ENCODE measurements at places on chromosomes 7 and 10. TPM values are rescaled to one million over a fixed set of nuclear protein-coding genes. Genes with fewer than 3 reads are reported as not detected.

The GHITM gene
- total RNA-seq = 203 TPM

The KIAA1549 gene
- 8.2 TPM for total RNA-seq

The ELOVL3 gene
- total RNA-seq = 0.19 TPM

The RBP3 gene
- total RNA-seq = not detected

The C7orf57 gene
- 0.24 TPM for total RNA-seq

The CPVL gene
- 0.14 TPM for total RNA-seq

The HYAL4 gene
- total RNA-seq = not detected

The PRPS1L1 gene
- not detected for total RNA-seq

The SLC39A12 gene
- total RNA-seq = not detected

The TOMM7 gene
- 428 TPM for total RNA-seq

The FOXP2 gene
- total RNA-seq = not detected

The THSD7A gene
- 1.3 TPM for total RNA-seq

The CDCA7L gene
- total RNA-seq = 16.0 TPM

The DNAJC12 gene
- total RNA-seq = 65.1 TPM

The FAM24B gene
- total RNA-seq = 12.9 TPM

The PDE1C gene
- total RNA-seq = 3.7 TPM

The ADGRA1 gene
- total RNA-seq = not detected

The GPC2 gene
- 1.1 TPM for total RNA-seq

The HERC4 gene
- 48.1 TPM for total RNA-seq

The HOXA6 gene
- 2.1 TPM for total RNA-seq

The MOGAT3 gene
- total RNA-seq = not detected

The SHTN1 gene
- total RNA-seq = 26.1 TPM

The TEX47 gene
- not detected for total RNA-seq

The TACC2 gene
- total RNA-seq = 92.5 TPM

The CPED1 gene
- not detected for total RNA-seq

The GNGT1 gene
- not detected for total RNA-seq

The OPN4 gene
- not detected for total RNA-seq

The ASB10 gene
- not detected for total RNA-seq

The VAX1 gene
- total RNA-seq = 1.7 TPM

The FAM237B gene
- not detected for total RNA-seq

The SYNPO2L gene
- total RNA-seq = not detected

The FAM25C gene
- total RNA-seq = not detected

The ITPRID1 gene
- not detected for total RNA-seq

The SUN3 gene
- not detected for total RNA-seq

The FKBP6 gene
- total RNA-seq = not detected

The LIMK1 gene
- 37.5 TPM for total RNA-seq

The HIPK2 gene
- 23.3 TPM for total RNA-seq

The LOXL4 gene
- total RNA-seq = 1.6 TPM

The CRYGN gene
- not detected for total RNA-seq

The BLNK gene
- total RNA-seq = not detected

The UPK3B gene
- total RNA-seq = 20.7 TPM

The BAMBI gene
- total RNA-seq = 18.8 TPM

The DAGLB gene
- 25.2 TPM for total RNA-seq

The MYL7 gene
- not detected for total RNA-seq

The TMEM176A gene
- total RNA-seq = not detected

The DNAH11 gene
- 0.04 TPM for total RNA-seq

The BHLHA15 gene
- total RNA-seq = 0.45 TPM

The LBX1 gene
- not detected for total RNA-seq

The ATP6V1F gene
- total RNA-seq = 250 TPM

The ATP5F1C gene
- 276 TPM for total RNA-seq

The GLCCI1 gene
- total RNA-seq = 1.5 TPM

The TLX1 gene
- not detected for total RNA-seq

Data from A549 treated with RU486 at 1 μM for 4 hours (cell line).